Lung microvascular endothelial cell (primary cell): ENCODE measurements at places on chromosomes 16 and 17. TPM values are rescaled to one million over a fixed set of nuclear protein-coding genes. Genes with fewer than 3 reads are reported as not detected.

GRCh38 chr17:75269844-75270217 is 1.2 kb downstream of the MIF4GD start:
- DNase-seq, result no peak

GRCh38 chr17:79975498-79976134 is 60.1 kb downstream of the TBC1D16 start:
- DNase-seq, result no peak

DNA sequence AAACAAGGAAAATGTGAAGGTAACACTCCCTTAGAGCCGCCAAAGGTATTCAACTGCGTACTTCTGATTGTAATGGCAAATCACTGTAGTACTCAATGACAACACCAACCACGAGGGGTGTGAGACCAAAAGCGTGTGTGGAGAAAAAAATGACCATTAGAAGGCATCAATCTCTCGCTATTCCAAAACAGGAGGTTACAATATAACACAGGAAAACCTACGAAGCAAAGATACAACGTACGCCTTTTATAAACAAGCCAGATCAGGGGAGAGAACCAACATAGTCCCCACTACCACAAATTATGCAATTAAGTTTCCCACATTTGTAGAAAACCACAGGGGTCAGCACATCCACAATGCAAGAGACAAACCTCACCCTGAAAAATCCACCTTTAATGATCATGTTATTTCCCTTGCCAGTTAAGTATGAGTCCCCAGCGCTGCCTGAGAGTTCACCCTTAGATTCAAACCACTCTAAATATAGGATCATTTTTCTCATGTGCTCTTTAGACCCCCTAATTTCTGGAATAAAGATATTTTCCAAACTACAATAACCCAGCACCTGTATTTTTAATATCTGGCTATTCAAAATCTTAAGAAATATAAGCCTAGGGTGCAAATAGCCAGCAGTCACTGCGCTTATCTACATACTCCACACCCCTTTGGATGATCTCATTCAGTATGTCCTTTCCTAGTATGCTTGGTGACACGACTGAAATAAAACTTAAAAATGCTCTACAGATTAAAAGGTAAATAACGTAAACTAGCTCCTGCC is 12.4 kb downstream of the TEX14 start:
- peak; percentile 59 for DNase-seq

- DNase-seq, result no peak
Measured at GRCh38 chr16:55323637-55324271, at the start of gene IRX6. Gene IRX6, plus strand, starts transcription at chr16:55324203. Its CDS starts 889 bp downstream, at chr16:55325092.

- no peak for DNase-seq
Measured at GRCh38 chr17:41734139-41734948, at the start of gene HAP1. Gene HAP1, minus strand, starts transcription at chr17:41734643. Its CDS starts 9 bp downstream, at chr17:41734634.

DNA sequence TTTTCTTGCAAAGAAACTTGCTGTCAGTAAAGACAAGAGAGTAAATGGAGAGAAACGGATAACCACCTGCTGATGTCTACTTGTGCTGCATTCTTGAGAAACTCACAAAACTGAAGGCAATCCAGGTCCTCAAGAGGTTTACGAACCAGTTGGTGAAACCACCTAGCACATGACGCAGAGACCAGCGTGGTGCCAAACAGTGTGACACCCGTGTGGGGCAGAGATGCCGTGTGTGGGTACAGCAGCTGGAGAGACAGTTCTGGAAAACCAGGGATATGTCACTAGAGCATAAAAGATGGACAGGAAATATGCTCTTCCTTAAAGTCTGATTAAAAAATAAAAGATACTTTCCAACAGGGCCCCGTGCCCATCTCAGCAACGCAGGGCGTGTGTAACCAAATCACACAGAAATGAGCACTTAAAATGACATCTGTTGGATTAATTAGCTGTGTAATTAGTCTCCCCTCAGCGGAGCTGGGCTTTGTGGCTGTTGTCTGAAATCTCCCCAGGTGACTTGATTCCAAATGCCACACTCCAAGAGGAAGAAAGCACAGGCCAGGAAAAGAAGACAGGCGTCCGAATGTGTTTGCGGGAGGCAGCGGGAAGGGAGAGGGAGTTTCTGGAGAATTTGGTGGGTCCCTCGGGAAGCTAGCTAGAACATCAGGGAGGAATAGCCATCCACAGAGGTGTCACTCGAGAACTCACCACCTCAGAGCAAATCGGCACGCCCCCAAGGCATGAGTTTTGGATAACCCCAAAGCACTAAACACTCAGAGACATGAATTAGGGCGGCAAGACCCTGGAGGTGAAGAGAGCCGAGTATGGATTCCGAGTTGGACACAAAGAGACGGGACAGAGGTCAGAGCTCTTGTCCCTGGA is 109.8 kb downstream of the ZFHX3 start:
- no peak for DNase-seq

DNA sequence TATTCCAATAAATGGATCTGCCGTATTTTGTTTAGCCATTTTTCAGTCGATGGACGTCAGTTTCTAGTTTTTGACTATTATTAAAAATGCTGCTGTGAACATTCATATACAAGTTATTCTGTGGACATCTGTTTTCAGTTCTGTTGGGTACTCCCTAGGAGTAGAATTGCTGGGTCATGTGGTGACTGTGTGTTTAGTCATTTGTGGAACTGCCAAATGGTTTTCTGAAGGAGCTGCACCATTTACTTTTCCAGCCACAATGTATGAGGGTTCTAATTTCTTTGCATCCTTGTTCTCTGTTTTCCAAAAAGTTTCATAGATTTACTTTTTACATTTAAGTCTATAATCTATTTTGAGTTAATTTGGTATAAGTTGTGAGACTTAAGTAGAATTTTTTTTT is 29.5 kb downstream of the CYLD start:
- DNase-seq, result no peak

DNA sequence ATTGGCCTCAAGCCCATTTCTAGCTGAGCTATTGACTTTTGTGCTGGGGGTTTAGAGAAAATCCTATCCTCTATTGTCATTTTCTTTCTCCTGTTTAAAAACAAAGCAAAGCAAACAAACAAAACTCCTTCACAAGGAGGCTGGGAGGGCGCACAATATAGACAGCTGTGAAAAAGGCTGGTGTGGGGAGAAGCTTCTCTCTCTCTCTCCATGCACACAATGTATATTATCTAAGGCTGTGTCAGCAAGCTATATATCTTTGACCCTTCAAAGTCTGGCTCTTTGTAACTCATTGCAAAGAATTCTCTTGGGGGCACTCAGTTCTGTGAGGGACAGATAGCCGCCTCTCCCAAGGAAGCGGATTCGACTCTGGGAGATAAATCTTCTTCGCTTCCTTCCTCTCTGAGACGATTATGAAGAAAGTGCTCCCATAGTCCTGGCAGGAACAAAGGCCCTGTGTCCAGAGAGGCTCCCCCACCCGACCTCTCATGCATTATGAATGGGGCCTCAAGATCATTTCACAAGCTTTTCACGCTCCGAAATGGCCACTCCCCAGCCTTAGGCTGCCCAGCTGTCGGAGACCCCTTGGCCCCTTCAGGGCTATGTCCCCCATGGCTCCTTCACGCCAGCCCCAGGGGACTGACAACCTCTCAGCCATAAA is 33.2 kb upstream of the MEAK7 start:
- DNase-seq, result no peak

DNA sequence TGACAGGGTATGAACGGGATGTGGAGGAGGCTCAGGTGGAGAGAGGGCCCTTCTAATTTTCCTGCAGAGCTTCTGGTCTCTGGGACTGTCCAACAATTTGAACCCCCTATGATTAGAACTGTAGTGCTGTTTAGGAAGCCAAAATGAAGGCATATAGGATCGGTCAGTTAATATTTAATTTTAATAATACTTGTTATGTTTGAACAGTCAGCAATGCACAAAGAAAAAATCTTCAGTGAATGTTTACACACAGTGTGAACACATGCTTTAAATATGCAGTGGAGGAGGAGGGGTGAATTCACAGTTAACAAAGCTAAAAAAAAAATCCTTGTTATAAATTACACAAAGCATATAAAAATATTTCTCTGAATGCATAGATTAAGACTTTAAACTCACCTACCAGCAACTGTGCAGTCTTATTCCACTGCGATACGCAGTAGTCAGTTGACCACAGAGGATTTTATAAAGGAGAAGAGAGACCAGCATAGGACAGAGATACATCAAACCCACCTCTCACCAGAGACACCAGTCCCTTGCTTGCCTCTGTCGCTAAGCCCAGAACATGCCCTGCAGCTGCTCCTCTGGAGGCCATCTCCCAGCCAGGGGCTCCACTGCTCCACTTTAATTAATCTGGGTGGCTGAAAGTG is 14.6 kb downstream of the ANKRD40 start:
- no peak for DNase-seq

GRCh38 chr16:67302076-67302475 is 22.7 kb downstream of the PLEKHG4 start:
- no peak for DNase-seq

DNA sequence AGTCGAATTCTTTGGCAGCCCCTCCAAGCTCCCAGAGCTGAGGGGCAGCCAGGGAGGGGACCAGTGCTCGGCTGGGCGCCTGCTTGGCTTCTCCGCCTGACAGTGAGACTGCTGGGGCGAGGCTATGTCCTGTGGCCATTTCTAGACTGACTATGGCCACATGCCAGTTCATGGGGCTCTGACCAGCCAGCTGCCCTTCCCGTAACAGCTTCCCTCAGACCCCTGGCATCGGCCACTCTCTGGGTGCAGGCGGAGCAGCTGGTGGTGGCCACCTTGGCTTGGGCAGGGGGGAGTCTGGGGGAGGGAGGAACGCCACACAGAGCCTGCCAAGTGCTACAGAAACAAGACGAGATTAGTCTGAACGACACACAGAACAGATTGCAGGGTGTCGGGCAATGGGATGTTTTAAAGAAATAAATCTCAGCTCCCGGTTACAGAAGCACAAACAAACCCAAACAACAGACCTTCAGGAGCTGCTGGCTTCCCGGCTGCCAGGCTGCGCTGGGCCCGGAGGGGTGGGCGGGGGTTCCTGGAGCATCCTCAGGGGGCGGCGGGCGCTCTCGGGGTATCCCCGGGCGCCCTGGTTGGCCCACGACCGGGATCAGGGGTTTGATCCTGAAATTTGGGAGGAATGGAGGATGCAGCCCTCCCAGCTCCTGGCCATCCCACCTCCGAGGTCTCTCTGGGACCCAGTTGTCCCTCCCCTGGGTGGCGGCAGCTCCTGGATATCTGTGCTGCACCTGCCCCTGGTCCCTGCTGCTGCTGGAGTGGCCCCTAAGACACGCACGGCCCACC is 34.5 kb downstream of the TBC1D16 start:
- DNase-seq, result no peak

GRCh38 chr17:27819145-27819544 is 18.8 kb upstream of the NOS2 start:
- DNase-seq, result no peak

DNA sequence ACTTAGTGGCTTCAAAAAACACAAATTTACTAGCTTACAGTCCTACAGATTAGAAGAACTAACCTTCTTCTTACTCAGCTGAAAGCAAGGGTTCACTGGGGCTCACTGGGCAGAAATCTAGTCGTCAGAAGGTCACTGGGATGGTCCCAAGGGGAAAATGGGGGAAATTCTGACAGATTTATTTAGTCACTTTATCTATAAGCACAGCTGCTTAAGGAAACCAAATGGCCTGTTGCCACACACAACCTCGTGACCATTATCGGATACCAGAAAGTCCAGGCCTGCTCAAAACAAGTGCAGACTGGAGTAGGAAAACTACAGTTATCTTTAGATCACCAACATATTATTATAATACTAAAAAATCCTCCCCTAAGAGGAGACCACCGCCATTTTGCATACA is 374.6 kb upstream of the ASIC2 start:
- DNase-seq, result no peak

DNA sequence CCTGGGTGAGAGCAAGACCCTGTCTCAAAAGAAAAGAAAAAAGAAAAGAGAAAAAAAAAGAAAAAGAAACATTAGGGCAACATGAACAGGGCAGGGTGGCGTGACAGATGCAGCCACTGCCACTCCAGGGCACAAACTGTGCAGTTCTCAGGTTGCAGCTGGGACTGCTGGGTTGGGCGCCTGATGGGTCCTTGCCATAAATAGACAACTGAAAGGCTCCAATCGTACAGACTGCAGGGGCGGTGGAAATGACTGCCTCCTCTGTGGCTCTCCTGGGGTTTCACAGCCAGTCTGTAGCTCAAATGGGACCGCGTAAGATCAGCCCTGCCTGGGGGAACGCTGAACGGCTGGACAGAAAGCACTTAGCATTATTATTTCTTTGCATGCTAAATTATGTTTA is 130.7 kb downstream of the CPPED1 start:
- no peak for DNase-seq

DNA sequence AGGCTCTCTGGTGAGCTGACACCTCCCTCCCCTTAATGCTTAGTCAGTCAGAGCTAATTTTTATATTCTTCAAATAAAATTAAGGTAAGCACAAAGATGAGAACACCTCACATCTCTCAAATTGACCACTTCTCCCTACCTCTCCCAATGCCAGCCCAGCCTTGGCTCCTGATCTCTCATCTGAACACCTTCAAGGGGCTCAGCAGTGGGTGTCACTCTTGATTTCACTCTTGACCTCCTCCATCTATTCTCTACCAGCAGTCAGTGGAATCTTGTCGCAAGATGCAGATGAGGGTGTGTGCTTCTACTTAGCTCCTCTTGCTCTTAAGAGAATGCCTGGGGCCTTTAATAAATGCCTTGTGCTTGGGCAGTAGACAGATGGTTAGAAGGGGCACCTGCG is 309.0 kb upstream of the IRX3 start:
- no peak for DNase-seq

- DNase-seq, result no peak
Measured at GRCh38 chr17:81967533-81968395, 6.8 kb upstream of the NOTUM start.

- DNase-seq, result peak; percentile 81
Measured at GRCh38 chr17:45431531-45432404, 902 bp downstream of the ARHGAP27 start.

GRCh38 chr17:20087538-20088250 is 78.5 kb downstream of the SPECC1 start:
- no peak for DNase-seq

DNA sequence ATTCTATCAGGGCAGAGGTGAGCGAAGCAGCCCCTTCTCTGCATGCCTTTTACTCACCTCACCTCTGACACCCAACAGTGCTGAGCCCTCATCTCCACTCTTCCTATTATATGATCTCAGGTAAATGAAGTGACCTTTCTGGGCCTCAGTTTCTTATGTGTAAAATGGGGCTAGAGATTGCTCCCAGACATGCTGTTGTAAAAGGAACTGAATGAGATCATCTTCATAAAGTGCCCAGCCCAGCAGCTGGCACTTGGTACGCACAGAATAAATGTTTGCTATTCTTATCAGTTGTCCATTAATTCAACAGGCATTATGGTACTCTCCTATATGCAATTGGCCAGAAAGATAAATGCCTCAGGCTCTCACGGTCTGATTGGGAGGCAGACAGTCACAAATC is 4.5 kb upstream of the GALK1 start:
- DNase-seq, result no peak

- DNase-seq, result peak; percentile 51
Measured at GRCh38 chr17:44108440-44109311, 14.8 kb downstream of the HDAC5 start.

GRCh38 chr17:29677824-29678223 is 55.1 kb upstream of the CORO6 start:
- no peak for DNase-seq

GRCh38 chr16:75319513-75320411 is 68.3 kb upstream of the BCAR1 start:
- DNase-seq, result peak; percentile 85

The KRTAP2-3 gene
- not detected in 2 replicates for total RNA-seq

The TP53TG3E gene
- total RNA-seq, result not detected in 2 replicates

The ST6GALNAC2 gene
- total RNA-seq, result not detected in 2 replicates

The TBC1D28 gene
- not detected in 2 replicates for total RNA-seq
